ENCODE measurements at places on chromosomes 12 and 14.

- DNase-seq: no peak
Measured at GRCh38 chr12:9700606-9700956, 31.1 kb downstream of the CLEC2D start.

DNA sequence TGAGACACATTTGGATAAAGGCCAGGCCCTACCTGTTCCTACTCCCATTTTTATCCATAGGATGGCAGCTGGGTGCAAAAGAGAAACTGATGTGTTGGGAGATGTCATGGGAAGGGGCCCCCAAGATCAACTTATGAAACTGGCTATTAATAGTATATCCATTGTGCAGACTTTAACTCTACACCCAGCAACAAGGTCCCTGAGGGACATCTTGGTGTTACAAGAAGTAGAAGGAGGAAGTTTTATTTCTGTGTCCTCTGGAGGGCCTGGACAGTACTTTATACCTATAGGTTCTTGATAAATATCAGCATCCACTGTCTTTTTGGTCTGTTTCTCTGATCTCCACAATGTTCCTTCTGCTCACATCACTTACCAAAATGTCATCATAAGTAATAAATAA, 84.6 kb downstream of the BTG1 start:
- DNase-seq: no peak

- DNase-seq: no peak
Measured at GRCh38 chr14:73888971-73889370, 2.3 kb downstream of the ZNF410 start.

DNA sequence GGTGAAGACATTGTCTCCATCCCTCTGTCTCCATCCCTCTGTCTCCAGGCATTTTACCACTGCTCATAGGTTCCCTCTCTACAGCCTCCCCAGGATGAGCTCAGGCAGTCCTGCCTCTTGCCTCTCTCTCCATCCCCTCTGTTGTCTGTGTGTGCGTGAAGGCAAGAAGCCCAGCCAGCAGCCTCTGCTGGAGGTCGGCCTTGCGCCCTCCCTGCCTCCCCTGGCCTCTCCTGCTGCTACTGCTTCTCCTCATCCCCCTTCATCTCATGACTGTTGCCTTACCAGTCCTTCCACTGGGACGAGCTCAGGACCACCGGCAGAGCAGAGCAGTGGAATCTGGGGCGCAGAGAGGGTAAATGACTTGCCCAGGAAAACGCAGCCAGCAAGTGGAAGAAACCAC, 3.2 kb downstream of the KRT80 start:
- DNase-seq: no peak

- DNase-seq: no peak
Measured at GRCh38 chr12:22635812-22636211, 10.8 kb downstream of the ETNK1 start.

- DNase-seq: no peak
Measured at GRCh38 chr14:50117456-50117855, 1.1 kb upstream of the VCPKMT start.

GRCh38 chr12:123237646-123238329, 4.6 kb downstream of the MTRFR start:
- DNase-seq: peak; percentile 78

DNA sequence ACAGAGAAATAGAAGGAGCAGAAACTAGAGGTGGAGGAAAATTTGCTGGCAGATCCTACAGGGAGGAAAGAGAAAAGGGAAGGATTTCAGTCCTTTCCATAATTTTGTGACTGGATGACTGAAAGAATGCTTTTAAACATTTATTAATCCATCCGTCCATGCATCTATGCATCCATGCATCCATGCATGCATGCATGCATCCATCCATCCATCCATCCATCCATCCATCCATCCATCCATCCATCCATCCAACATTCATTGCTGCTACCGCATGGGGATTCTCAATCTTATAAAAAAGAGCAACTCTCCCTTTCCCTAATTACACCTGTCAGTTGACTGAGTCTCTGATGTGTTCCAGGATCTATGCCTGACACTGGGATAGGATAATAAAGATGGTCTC, 55.7 kb upstream of the NR2C1 start:
- no peak for DNase-seq

DNA sequence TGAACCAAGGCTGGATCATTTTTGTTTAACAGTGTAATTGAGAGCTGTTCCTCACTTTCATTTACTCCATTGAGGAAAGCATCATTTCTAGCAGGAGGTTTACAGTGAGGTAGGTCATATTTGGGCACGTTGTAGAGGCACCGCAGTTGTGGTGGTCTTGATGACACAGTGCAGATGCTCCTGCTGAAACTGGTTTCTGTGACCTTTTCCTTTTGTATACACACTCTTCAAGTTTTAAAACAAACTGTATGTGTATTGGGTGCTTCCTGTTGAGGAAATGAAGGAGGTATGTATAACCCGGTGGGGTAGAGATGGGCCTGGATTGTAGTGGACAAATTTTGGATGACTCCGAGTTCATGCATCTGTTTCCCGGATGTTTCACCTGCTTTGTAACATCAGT, 456.3 kb upstream of the RGS6 start:
- no peak for DNase-seq

DNA sequence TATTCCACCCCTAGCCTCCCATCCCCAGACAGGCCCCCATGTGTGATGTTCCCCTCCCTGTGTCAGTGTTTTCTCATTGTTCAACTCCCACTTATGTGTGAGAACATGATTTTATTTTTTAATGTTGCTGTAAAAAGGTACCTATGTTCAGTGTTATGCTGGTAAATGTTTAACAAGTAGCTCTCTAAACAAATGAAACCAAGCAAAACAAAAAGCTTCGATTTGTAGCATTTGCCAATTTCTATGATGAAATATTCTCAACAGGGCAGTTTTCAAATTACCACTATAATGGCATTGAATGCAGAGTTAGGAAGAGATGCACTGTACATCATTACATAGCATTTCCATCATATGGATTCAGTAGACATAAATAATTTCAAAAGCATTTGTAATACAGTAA, 410.6 kb downstream of the MDGA2 start:
- no peak for DNase-seq

GRCh38 chr14:100807979-100808734, 17.8 kb upstream of the MEG3 start:
- DNase-seq: no peak

DNA sequence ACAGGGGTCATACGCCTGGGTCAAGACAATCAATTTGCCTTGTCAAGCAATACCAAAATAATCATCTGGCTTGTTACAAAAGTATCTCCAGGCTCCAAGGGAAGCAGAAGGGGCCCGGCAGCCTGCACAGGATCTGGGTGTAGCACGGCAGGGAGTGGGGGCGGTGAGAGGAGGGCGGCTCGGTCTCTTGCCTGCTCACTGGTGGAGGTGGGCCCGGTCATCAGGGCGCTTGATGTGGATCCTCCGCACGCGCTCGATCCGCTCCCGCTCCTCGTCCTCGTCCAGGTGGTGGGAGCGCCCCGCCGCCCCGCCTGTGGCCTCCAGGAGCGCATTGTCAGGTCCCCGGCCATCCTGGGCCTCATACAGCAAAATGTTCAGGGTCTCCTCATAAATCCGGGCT, 25.7 kb downstream of the KCTD10 start:
- no peak for DNase-seq

GRCh38 chr12:49583366-49584094, 15.6 kb upstream of the MCRS1 start:
- DNase-seq: no peak

GRCh38 chr14:85865701-85866100, 335.8 kb downstream of the FLRT2 start:
- no peak for DNase-seq
